CMK (cell line): ENCODE measurements at places on chromosomes 4 and X.

DNA sequence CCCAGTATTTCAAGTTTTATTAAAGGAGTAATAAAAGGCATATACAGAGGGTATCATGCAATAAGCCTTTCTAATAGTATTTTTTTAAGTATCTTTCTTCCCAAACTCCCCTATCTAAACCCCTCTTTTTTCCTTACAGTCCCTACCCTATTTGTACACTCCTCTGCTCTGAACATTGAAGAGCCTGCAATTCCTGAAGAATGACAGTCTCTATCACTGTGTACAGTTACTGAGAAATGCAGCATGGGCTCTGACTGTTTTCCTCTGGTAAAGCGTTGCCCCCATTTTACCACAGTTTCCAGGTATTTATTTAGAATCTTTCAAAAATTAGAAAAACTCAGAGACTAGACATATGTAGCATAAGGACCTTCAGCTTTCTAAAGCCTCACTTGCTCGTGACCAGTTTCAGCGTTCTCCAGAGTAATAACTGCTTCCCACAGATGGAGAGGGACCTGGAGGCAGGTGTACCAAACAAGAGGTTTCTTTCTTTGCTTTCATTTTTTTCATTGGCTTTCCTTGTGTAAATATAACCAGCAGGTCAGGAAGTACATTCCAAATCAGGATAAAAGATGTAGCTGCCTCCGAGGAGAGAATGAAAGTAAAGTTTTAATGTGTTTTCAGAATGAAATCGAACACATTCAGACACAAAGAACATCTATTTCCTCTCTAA lies 230.8 kb downstream of the CFAP299 start:
- DNase-seq = no peak

GRCh38 chr4:184662236-184662635 lies 12.7 kb downstream of the PRIMPOL start:
- no peak for DNase-seq

DNA sequence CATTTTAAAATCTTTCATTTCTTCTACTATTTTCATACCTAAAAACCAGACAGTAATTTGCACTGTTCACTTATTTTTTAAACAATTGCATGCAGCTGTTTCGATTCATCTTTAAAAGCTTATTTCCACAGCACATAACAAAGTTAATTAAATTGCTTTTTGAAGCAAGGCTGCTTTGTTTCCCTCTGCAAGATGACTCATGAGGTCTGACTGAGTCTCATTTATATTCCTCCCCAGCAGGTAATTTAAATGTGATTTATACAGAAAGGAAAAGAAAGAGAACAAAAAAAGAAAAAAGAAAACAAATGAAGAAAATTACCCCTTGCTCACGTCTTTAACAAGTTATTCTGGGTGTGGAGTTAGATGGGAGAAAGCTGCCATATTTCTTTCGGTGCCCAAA lies 22.8 kb downstream of the VMA21 start:
- DNase-seq = no peak

GRCh38 chr4:88606832-88607231 lies 14.6 kb downstream of the HERC3 start:
- DNase-seq = no peak

DNA sequence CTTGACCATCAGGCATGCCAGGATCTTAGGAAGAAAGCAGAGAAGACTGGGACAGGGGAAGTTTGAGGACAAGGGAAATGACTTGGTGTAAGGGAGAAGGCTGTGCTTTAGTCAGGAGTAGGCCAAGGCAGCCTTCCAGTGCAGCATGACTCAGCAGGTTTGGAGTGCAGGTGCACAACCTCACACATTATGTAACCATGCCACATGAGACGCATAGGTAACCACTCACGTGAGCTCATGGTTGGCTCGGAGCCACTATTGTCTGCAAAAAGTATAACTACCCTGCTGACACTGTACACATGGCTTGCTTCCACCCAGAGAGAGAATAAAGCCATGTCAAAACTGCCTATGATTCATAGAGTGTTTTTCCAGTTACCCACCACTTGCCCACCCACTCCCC lies 715.9 kb downstream of the SMARCA1 start:
- DNase-seq = no peak

- DNase-seq = no peak
These were observed 133.0 kb upstream of the PLS3 start for GRCh38 chrX:115427861-115428410.

DNA sequence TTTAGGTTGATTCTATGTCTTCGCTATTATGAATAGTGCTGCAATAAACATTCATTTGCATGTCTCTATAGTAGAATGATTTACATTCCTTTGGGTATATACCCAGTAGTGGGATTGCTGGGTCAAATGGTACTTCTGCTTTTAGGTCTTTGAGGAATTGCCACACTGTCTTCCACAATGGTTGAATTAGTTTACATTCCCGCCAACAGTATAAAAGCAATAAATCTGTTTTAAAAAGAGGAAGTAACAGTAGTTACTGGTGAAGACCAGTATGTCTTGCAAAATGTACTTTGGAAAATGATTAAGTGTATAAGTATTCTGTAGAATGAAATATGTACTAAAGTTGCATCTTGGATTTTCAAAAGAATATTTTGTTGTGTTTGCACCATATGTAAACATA lies 77.3 kb downstream of the SHROOM4 start:
- DNase-seq = no peak

DNA sequence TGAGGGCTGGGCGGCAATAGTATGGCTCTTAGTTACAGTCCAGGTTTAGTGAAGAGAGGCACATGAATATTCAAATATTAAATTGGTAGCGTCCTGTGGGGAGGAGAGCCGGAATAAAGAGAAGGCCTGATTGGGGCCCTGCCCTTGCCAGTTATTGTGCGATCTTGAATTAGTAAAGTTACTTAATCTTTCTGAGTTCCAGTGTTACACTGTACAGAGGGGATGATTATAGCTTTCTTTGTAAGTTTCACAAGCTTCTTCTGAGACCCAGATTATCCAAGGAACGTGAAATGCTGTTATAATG lies 1.2 kb downstream of the METAP1 start:
- DNase-seq = no peak

DNA sequence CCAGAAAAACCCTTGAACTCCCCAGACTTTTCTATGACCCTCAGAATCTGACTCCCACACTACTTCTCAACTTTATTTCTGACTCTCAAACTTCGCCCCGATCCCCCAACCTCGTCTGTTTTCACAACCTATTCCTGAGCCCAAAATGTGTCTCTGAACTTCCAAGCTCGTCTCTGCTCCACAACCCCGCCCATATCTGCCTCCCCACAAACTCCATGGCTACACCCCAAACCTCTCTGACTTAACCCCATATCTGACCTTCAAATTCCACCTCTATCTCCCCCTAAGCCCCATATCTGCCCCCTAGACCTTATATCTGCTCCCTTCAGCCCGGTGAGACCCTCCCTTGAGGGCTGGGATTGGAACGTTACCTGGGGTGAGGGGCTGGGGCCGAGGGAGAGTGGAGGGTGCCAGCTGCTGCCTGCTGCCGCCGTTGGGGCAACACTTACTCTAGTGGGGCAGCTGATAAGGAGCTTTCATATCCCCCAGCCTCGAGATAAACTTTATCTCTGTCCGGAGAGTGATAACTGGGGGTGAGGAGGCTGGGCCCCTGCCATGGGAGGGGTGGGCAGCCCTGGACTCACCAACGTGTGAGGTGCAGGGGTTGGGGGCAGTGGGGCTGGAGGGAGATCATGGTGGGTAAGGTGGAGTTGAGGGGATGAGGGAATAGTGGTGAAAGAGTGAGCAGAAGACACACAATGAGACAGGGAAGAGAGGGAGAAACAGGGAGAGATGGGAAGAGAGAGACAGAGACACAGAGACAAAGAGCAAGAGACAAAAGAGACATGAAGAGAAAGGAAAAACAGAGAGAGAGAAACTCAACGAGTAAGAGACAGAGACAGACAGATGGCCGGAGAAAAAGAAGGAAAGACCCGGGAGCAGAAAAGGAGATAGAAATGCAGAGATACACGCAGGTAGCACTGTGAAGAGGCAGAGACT lies 1.4 kb downstream of the GATA1 start:
- no peak for DNase-seq

DNA sequence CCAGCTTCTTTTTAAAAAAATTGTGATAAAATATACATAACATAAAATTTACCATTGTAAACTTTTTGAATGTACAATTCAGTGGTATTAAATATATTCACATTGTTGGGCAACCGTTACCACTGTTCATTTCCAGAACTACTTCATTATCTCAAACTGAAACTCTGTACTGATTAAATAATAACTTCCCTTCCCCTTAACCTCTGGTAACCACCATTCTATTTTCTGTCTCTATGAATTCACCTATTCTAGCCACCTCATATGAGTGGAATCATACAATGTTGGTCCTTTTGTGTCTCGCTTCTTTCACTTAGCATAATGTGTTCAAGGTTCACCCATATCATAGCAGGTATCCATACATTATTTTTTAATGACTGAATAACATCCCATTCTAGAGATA lies 8.3 kb downstream of the GPR50 start:
- no peak for DNase-seq

- no peak for DNase-seq
These were observed 670.6 kb upstream of the GALNTL6 start for GRCh38 chr4:171142639-171143038.

- no peak for DNase-seq
These were observed 581 bp upstream of the STK32B start for GRCh38 chr4:5050520-5051277.

- DNase-seq = no peak
These were observed 120.4 kb downstream of the ARSF start for GRCh38 chrX:3161681-3162080.

DNA sequence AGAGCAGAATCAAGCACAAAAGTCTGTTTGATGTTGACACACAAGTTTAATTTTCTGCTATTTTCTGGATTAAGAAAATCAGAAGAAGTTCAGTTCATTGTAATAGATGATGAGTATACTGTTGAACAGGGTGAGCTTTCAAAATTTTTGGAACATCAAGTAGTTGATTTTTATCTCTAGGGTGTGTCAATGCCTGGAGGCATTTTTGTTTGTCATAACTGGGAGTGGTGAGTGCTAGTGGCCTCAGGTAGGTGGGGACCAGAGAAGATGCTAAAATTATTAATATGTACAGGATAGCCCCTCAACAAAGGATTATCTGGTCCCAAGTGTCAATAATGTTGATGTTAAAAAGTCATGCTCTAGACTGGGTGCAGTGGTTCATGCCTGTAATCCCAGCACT lies 279.7 kb upstream of the GNPDA2 start:
- no peak for DNase-seq

DNA sequence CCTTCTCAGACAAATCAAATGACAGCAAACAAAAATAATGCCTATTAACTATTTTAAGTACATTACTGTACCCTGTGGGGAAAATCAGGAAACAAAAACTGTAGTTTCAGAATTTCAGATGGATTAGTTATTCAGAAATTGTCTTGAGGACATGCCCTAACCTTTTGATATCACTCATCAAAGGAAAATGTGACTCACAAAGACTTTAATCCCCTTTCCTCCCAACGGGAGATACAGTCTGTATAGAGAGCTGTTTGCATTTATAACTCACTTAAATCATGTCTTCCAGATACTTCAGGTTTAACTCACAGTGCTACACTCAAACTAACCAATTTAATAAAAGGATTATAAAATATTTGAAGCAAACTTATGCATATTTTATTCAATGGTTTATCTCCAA lies 304.0 kb downstream of the MAPK10 start:
- DNase-seq = no peak

DNA sequence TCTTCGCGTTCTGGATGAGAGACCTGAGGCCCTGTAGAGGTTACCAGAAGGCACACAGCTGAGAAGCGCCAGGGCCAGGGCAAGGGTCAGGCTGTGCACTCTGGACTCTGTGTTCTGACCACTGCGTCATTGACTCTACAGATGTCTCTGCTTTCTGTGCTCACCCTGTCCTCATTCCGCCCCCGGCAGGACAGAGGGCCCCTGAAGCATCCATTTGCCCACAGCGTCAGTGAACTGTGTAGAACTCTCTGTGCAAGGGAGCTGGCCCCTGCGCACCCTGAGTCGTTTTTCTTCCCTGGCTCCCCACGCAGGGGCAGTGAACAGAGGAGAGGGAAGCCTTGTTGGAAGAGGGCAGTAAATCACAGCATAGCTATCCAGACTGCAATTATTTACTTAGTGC lies 6.1 kb upstream of the WAS start:
- no peak for DNase-seq

DNA sequence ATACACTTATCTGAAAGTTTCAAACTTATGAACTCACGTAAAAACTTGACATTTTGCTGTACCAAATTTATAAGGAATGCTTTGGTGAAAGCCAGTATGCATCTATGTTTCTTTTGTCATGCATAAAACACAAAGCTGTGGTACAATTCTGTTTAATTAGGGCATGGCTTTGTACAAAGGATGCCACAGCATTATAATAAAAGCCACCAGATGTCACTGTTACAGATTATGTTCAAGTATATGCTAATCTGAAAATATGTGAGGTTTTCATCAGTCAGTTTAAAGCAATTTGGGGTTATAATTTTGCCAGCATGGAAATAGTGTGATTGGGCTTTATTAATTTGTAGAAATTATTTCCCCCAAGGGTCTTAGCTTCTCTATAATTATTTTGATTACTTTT lies 69.0 kb downstream of the ATOH1 start:
- no peak for DNase-seq

- DNase-seq = no peak
These were observed 16.1 kb upstream of the TASL start for GRCh38 chrX:30593440-30594200.

DNA sequence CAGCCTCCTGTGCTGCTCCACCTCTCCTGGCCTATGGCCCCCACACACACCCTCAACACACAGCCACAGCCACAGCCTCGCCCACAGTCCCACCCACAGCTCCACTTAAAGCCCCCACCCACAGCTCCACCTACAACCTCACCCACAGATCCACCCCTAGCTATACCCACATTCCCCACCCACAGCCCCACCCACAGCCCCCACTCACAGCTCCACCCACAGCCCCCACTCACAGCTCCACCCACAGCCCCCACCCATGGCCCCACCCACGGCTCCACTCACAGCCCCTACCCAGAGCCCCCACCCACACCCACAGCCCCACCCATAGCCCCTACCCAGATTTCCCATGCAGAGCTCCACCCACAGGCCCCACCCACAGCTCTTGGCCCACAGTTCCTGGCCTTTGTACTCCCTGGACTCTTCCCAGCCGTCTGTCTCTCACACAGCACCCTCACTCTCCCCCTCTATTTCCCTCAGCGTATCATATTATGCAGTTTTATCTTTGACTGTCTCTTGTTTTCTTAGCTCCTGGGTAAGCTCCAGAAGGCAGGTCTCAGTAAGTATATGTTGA lies 322.5 kb downstream of the EVC2 start:
- no peak for DNase-seq

- DNase-seq = no peak
These were observed 377.8 kb downstream of the KLHL4 start for GRCh38 chrX:87895421-87895820.

GRCh38 chr4:62871078-62871477 lies 1538.2 kb downstream of the TECRL start:
- DNase-seq = no peak

GRCh38 chrX:134631426-134632346 lies 26.6 kb downstream of the PLAC1 start:
- DNase-seq = no peak

GRCh38 chr4:105990933-105991332 lies 95.7 kb downstream of the NPNT start:
- peak; percentile 24 for DNase-seq

- no peak for DNase-seq
These were observed 8.7 kb upstream of the CDS1 start for GRCh38 chr4:84574069-84574720.

GRCh38 chrX:115452251-115452650 lies 108.7 kb upstream of the PLS3 start:
- no peak for DNase-seq

GRCh38 chr4:36332023-36332781 lies 50.8 kb downstream of the DTHD1 start:
- no peak for DNase-seq
